Motor neuron (in vitro differentiated cells): ENCODE measurements at places on chromosomes 3 and 15.

- ATAC-seq: no peak
Observed at GRCh38 chr3:128436214-128436613, 30.5 kb downstream of the DNAJB8 start.

- no peak for ATAC-seq
Observed at GRCh38 chr15:67077641-67078215, 12.3 kb downstream of the SMAD3 start.

DNA sequence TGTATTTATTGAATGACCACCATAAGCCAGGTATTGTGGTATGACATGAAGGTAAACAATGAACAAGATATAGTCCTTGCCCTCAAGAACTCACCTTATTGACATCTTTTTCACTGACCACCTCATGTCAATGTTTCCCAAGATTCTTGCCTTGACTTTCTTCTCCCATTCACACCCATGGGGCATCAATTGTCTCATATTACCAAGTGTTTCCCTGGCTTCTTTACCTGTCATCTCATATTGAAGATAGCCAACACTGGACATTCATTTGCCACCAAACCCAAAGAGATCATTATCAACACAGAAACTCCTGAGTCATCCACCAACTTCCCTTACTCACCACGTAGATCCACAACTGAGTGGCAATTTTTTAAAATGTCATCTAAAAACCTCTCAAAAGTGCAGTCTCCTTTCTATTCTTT, 2.2 kb downstream of the EFHB start:
- ATAC-seq: no peak

GRCh38 chr3:153768561-153769469, 352.4 kb upstream of the ARHGEF26 start:
- ATAC-seq: peak; percentile 21

DNA sequence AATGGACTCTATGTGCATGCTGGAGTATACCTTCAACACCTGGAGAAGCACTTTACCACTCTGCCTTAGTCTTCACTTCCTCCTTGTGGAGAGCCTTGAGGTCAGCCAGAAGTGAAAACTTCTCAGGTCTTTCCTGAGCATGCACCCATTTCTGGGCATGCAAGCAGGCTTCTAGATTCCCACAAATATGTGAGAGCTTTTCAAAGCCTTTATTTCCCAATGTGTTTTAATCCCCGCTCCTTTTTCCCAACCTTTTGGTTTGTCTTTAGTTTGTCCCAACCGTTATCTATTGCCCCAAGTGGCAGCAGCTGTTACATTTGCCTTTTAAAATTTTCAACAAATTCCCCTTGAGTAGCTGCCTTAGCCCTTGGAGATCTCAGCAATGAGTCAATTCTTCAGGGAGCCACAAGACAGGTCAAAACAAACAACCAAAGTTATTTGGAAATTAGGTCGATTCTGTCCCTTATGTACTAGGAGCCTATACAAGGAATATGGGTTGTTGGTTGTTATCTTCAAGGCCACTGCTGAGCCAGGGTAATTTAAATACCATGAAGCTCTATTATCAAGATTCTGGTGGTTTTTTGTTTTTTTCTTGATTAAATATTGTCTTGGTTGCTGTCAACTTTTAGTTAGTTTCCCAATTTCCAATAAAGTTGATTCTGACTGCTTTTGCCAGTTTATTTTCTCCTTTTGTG, 44.4 kb downstream of the LSM3 start:
- ATAC-seq: no peak

DNA sequence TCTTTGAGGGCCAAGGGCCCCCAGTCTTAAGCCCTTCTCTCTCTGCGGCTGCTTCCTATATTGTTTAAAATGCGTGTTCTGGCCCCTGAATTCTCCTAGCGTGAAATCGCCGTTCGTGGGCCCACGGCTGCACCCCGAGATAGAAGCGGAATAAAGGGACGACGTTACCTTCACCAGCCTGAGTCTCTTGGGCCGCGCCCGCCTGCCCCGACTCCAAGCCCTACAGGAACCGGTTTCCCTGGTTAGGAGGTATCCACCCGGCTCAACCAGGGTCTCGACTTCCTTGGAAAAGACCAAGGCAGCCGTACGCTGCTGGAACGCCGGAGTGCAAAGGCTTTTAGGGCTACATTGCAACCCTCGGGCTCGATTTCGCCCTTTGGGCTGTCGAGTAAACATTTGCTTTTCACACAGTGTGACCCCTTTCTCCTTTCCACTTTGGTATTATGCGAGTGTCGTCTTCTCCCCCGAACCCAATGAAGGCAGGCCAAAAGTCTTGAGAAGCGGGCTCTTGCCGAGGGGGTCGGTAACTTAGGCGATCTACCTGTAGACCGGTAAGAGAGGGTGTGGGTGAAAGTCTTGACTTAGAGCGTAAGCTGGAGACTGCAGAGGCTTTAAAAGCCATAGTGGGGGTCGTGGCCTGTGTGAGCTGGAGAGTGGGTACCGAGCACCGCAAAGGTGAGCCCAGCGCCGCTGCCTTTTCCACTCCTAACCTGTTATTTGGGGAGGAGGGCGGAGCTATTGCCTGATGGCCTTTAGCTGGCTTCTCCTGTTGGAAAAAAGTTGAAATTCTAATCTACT, 2.0 kb downstream of the TRIM71 start:
- no peak for ATAC-seq

DNA sequence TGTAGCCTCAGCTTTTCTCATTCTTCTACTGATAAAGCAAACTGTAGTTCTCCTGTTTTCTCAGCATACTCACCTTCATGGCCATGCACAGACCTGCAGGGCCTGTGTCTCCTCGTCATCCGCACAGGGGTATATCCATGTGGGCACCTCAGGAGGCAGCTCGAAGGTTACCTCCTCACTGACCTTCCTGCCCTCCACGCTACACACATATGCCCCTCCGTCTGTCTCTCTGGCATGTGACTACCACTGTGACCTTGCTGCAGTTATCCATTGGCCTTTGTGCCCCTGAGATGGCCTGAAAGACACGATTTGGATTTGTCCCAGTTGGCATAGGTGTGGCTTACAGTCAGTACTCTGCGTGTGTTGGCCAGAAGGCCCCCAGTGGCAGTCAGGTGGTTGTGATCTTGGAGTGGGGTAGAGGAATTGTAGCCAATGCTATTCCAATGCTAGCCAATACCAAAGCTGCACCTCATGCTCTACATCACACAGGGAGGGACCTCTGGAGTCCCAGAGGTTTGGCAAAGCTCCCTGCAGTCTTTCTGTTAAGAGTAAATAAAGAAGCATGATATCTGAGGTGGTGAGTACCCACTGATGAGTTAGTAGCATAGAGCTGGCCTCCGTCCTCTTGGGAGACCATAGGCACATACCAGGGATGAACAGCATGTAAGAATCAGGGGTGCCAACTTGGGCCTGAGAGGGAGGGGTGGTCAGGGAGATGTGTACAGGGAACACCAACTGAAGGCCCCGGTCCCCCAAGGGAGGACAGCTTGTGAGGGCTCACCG, 143.4 kb downstream of the EEFSEC start:
- no peak for ATAC-seq

DNA sequence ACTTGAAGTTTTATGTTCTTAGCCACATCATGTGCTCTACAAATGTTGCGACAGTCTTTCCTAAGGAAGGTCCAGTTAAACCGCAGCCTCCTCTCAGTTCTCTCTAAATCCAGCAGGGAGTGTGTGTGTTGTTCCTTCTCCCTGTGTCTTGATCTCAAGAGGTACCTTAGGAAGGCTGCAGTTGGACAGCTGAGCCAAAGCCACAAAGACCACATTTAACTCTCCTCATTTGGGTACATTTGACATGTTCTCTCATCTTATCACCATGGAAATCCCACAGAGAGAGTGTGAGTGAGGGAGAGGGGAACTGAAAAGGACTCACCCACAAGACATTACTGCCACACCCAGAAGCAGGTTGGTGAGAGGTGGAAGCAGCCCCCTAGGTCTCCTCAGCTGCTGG, 79.5 kb downstream of the CD200R1L start:
- ATAC-seq: no peak

- ATAC-seq: no peak
Observed at GRCh38 chr15:62450061-62450460, 285.0 kb upstream of the C2CD4B start.

DNA sequence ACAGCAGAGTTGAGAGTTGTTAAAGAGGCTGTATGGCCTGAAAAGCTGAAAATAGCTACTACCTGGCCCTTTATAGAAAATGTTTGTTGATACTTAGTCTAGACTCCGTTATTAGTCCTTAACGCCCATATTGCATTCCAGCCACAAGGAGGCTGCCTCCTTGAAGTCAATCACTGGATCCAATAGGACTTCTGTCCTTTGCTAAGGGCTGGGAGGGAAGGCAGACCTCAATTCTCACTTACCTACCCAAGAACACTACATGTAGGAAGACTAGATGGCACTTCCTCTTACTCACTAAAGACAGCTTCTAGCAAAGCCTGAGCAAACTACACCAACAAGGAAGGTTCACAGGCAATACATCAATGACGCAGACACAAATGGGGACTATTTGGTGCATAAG, 139.5 kb upstream of the HACD2 start:
- no peak for ATAC-seq

DNA sequence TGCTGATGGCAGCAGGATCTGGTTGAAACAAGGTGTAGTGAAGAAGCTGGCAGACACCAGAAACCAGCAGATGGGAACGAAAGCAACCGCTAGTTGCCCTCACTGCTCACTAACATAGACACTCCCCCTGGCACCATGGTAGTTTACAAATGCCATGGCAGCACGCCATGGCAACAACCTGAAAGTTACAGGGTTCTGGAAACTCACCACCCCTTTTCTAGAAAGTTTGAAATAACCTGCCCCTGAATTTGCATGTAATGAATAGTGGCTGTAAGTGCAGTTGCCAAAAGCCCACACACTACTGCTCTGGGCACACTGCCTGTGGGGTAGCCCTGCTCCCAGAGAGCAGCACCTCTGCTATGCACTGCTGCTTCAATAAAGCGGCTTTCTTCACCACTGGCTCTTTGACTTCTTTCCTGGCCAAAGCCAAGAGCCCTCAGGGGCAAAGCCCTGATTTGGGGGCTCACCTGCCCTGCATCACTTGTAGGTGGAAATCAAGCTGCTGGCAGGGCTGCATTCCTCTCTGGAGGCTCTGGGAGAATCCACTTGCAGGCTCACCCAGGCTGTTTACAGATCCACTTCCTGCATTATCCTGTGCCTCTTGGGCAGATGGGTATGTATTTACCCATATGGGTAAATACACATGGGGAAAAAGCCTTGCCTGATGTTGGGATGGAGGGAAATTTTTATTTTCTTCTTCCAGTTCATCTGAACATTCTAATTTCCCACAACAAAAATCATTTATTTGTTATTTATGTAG, 2.0 kb upstream of the GP9 start:
- ATAC-seq: no peak

DNA sequence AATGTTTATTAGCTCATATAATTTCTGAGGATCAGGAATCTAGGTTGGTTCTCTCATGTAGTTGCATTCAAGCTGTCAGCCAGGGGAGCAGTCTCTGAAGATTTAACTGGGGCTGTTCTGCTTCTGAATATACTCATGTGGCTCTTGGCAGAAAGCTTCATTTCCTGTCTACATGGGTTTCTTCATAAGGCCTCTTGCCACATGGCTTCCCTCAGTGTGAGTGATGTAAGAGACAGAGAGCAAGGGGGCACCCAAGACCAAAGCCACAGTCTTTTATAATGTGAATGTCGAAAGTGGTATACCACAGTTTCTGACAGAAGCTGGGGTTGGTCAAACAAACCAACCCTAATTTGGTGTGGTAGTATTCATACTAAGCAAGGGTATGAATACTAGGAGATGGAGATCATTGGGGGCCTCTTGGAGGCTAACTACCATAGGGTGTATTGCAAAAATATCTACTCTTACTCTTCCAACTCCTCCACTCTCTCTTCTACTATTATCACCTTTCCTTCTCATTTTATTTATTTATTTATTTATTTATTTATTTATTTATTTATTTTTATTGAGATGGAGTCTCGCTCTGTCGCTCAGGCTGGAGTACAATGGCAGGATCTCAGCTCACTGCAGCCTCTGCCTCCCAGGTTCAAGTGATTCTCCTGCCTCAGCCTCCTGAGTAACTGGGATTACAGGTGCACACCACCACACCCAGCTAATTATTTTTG, 123.8 kb downstream of the B3GALNT1 start:
- no peak for ATAC-seq

- ATAC-seq: no peak
Observed at GRCh38 chr3:117059067-117059955, 349.7 kb downstream of the TUSC7 start.

- ATAC-seq: no peak
Observed at GRCh38 chr3:130992344-130992743, 34.3 kb downstream of the ASTE1 start.

- ATAC-seq: no peak
Observed at GRCh38 chr3:20999661-21000060, 751.3 kb downstream of the ZNF385D start.

DNA sequence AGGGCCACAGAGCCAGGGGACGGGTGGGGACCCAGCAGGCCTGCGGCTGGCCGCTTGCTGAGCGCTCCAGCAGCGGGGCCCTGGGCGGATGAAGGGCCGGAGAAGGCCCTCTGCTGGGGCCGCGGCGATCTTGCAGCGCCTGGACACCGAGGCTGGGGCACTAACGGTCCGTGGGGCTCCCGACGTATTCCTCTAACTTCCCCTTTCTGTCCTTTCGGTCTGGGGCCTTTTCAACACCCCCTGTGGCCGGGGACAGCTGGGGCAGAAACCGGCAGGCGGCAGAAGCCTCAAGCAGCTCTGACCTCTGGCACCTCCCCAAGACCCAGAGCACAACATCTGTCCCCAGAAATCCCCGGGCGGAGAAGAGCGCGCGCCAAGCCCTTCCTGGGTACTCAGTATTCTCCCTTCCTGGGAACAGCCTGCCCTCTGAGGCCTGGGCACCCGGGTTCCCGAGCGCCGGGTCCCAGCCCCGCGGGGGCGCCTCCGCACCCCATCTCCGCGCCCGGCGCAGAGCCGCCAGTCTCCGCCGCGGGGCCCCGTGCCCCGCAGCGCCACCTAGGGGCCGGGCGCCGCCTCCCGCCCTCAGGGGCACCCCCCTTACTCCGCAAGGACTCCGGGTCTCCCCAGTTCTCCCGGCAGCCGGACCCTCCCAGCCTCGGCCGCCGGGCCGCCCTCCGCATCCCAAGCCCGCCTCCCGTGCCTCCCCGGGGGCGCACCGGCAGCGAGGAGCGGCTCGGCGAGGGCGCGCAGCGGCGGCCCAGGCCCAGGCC, 582 bp upstream of the SLCO3A1 start:
- peak; percentile 78 for ATAC-seq

DNA sequence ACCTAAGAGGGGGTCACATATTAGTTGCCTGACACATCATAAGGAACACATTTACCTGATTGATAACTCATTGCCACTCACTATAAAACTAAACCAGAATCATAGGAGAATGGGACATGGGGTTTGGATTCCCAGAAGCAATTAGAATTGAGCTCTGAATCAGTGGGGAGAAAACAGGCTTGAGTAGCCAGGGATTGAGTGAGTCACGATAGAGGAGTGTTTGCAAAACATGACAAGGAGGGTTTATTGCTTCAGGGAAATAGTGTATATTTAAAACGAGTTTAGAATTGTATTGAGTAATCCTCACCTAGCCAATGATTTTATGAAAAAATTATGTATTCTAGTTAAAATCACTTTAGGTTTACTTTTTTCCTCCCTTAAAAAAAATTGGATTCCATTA, 101.1 kb upstream of the THRB start:
- peak; percentile 65 for ATAC-seq
